ENCODE measurements at places on chromosomes 7 and 10.

DNA sequence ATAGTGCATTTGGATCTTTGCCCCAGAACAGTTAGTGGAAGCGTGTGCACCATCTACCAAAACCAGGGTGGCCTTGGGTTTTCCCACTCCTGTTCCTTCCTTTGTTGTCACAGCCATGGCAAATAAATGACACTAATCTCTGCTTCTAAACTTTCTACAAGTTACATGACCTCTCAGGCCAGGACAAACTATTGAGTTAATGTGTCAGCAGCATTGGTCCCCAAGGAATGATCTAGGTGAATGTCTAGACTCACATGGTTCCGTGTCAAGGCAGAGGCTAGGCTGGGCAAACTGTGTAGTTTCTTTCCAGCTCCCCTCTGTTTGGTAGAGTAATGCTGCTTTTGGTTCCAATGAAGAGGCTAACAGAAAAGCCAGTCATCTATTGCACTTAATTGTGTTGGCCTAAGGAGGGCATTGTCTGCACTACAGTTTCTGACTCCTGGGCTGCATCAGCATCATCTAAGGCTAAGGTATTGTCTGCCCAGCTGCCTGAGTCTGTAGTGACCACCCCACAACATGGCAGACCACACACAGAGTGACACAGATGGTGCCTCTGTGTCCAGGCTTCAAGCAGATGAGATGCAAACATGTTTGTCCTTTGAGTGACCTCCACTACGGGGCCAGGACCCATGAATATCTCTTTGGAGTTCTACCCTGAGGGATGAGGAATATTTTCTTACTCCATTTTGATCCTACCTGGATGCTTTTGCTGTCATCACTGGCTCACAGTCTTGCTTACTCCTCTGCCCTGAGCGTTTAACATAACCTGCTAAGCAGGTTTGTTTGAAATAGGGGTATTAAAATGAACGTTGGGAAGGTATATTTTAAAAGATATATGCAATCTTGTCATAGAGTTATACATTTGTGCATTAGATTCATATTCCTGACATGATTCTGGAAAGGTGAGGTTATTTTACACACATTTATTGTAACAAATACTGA lies 1.7 kb downstream of the CYP3A4 start:
- DNase-seq = no peak

DNA sequence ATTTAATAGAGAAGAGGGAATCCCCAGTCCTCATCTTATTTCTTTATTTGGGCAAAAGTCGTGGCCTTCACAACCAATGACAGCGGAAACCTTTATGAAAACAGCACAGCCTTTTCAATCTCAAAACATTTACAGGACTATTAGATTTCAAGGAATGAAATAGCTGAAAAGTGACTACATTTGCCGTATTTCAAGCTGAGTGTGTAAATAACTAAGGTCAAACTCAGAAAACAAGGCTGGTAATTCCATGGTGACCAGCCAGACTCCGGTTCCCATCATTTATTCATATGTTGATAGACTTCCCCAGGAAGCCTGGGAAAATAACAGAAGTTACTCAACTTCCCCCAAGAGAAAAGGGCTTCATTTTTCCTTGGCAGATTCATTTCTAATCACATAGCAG lies 457.3 kb upstream of the NFE2L3 start:
- DNase-seq = no peak

DNA sequence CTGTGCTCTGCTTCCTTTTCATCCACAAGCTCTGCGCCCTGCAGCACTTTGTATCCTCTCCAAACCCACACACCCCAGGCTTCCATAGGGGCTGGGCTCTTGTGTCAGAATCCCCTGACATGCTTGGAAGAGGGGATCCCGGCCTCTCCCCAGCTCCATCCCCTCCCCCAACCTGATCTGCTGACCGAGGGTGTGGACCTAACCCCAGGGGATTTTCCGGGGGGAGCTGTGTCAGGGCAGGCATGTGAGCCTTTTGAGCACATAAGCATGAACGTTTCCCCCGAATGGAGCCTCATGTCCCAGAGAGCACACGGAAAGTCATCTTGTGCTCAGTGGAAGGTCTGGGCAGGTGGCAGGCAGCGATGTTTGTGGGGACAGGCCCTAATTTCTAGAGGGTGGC lies 17.7 kb downstream of the GPR26 start:
- DNase-seq = no peak

GRCh38 chr7:746155-747061 lies 19.3 kb upstream of the PRKAR1B start:
- peak; percentile 25 for DNase-seq

DNA sequence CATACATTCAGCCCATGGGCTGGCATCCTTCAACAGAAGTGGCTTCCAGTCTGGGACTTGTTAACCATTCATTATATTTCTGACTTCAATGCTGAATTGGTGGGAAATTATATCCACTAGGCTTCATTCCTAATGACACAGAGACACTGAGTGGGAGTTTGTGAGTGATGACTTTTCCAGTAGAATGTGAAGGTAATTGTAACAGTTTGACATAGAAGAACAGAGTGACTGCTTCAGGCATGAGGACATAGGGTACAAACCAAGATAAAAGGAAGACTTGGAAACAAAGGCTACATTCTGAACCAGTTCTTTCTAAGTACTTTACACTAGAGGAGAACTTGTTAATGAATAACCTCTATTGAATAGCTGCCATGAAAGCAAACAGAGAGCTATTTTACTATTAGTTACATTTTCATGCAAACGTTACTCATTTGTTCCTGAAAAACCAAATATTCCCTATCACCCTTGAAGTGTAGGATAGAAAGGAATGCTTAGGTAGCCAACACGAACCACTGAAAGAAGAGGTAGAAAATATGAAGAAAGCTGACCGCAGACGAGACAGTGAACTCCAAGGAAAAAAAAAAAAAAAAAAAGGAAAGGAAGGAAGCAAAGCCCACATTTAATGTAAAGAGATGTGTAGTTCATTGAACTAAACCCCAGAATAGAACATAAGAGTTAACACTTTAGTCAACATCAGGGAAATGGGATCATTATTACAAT lies 237.0 kb upstream of the SEMA3C start:
- DNase-seq = no peak

DNA sequence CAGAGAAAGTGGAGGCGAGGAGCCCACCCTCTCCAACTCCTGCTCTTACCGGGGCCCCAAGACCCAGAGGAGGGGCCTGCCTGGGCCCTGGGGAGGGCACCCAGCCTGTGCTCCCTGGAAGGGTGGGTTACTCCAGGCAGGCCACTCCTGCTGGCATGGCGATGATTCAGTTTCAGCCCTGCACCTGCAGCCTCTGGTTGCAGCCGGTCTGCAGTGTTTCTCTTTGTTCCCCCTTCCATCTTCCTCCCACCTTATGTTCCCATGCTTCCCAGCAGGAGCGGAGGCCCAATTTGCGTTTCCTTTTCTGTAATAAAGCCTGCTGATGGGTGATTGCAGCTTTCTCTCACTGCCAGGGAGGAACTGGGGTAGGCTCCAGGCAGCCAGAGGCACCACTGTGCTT lies 53.2 kb upstream of the FAM20C start:
- peak; percentile 25 for DNase-seq

DNA sequence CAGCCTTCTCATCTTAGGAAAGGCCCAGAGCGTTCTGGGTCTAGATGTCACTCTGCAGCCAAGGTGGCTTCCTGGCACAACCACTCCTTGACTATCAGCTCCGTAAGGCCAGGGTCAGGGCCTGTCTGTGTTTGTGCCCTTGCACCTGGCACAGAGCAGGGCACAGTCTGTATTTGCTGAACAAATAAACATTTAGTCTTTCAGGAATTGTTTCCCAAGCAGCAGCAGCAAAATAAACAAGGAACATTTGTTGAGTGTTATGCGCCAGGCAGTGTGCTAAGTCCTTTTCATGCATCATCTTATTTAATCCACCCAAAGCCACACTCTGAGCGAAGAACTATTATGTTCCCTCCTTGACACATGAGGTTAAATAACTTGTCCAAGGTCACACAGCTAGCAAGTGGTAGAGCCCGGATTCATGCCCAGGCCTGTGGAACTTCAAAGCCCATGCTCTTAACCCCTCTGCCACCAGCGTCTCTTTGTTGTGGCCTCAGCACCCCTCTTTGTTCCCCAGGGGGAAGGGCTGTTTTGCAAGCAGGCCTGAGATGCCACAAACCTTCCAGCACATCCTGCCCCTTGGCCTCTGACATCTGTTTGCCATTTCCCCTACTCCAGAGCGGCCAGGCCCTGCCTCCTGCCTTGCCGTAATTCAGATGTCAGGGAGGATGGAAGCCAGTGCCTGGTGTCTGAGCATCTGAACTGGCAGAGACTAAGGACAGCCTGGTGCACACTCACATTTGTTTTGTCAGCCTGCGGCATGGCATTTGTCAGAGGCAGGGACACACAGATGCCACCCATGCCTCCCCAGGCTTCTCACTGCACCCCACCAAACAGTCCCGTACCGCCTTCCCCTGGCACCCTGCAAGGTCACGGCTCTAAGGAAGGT lies 325.8 kb upstream of the ZMIZ1 start:
- no peak for DNase-seq

GRCh38 chr7:105621617-105622016 lies 40.3 kb upstream of the EFCAB10 start:
- DNase-seq = peak; percentile 10

All from upper lobe of right lung (tissue), 1 donor.